Activated effector memory CD4-positive, alpha-beta T cell treated with Interleukin-2 at 50 U/mL for 16 hours (primary cell): ENCODE measurements at places on chromosomes 6 and 20.

- DNase-seq: no peak
Observed at GRCh38 chr20:61253640-61254511, 1.8 kb downstream of the CDH4 start.

- DNase-seq: no peak
Observed at GRCh38 chr20:37737826-37738420, 44.1 kb downstream of the CTNNBL1 start.

DNA sequence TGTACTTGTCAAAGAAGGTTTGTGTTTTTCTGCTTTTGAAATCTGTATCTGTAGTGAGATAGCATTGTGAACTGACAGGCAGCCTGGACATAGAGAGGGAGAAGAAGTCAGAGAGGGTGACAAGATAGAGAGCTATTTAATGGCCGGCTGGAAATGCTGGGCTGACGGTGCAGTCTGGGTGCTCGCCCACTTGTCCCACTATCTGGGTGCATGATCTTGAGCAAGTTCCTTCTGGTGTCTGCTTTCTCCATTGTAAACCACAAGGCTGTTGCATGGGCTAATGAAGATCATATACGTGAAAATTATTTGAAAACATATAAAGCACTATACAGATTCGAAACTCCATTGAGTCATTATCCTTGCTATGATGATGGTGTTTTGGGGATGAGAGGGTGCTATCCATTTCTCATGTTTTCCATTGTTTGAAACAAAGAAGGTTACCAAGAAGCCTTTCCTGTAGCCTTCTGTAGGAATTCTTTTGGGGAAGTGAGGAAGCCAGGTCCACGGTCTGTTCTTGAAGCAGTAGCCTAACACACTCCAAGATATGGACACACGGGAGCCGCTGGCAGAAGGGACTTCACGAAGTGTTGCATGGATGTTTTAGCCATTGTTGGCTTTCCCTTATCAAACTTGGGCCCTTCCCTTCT lies 18.4 kb downstream of the CD83 start:
- no peak for DNase-seq

- DNase-seq: no peak
Observed at GRCh38 chr6:19434065-19434464, 403.1 kb upstream of the ID4 start.

GRCh38 chr20:34112600-34113101 lies 608 bp upstream of the EIF2S2 start:
- no peak for DNase-seq

- DNase-seq: no peak
Observed at GRCh38 chr6:13462458-13463327, 24.7 kb downstream of the GFOD1 start.

- no peak for DNase-seq
Observed at GRCh38 chr6:17281100-17281496, at the start of gene RBM24. Gene RBM24, plus strand, starts transcription at chr6:17281361. Its CDS starts 221 bp downstream, at chr6:17281582.

GRCh38 chr6:148296771-148297170 lies 45.9 kb upstream of the SASH1 start:
- no peak for DNase-seq

- no peak for DNase-seq
Observed at GRCh38 chr20:346640-347316, at the start of gene NRSN2. Gene NRSN2, plus strand, starts transcription at chr20:347111. Its CDS starts 2,533 bp downstream, at chr20:349644.

- no peak for DNase-seq
Observed at GRCh38 chr6:148814082-148814790, 67.4 kb downstream of the UST start.

DNA sequence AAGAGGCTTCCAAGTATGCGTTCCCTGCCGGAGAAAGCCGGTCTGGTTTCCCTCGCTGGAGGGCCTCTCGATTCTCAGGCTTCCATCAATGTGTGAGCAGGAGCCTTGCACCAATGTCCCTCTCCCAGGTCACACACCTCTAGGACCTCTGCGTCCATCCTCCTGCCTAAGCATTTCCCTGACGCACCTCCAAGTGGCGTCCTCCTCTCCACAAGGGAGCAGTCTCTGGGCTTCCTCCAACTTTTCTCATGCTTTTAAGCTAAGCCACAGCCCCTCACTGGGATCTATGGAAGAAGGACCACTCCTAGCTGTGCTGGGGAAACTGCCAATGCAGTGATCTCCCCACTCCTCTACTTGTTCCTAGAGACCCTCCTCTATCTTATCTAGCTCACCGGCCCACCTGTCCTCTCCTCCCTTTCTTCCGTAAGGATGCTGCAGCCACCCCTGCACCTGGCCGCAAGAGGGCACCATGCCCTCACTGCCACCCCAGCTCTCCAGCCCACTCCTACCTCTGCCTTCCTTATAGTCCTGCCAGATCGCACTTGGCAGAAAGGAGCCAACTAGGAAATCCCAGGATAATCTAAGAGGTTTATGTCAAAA lies 258.7 kb downstream of the LRFN2 start:
- DNase-seq: no peak

DNA sequence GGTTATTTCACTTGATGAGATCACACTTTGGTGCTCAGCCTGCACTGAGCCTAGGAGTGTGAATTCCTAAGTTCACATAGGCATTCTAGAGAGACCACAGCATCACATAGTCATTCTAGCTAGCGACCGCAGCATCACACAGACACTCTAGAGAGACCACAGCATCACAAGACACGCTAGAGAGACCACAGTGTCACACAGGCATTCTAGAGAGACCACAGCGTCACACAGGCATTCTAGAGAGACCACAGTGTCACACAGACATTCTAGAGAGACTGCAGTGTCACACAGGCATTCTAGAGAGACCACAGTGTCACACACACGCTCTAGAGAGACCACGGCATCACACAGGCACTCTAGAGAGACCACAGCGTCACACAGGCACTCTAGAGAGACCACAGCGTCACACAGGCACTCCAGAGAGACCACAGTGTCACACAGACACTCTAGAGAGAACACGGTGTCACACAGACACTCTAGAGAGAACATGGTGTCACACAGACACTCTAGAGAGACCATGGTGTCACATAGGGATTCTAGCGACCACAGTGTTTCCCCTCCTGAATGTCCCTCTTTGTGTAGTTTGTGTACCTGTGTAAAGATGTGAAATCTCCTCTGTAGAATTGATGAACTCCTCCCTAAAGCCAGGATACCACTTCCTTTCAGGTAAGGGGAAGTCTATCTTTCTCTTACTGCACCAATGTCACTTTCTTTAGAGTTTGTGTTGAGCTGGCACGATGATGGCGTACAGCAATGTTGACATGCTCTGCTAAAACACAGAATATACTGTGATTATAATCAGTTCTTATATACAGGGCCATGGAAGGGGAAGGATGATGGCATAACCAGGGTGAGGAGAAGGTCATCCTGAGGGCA lies 169.4 kb downstream of the ZDHHC14 start:
- peak; percentile 10 for DNase-seq

DNA sequence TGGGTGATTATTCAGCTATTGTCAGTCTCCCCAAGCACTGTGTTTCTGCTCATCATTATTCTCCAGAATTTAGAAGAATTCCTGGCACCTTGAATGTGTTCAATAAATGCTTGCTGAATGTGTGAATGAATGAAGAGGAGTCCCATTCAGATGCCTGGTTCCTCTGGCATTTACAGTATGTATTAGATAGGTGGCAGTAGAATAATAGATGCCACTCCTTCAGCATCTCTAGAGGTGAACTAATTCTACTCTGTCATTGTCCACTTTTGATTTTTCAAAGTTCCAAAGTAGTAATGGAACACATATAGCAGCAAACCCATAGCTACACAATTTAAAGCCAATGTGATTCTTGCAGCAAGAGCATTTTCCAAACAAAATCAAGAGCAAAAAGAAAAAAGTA lies 118.9 kb upstream of the CEP162 start:
- no peak for DNase-seq

DNA sequence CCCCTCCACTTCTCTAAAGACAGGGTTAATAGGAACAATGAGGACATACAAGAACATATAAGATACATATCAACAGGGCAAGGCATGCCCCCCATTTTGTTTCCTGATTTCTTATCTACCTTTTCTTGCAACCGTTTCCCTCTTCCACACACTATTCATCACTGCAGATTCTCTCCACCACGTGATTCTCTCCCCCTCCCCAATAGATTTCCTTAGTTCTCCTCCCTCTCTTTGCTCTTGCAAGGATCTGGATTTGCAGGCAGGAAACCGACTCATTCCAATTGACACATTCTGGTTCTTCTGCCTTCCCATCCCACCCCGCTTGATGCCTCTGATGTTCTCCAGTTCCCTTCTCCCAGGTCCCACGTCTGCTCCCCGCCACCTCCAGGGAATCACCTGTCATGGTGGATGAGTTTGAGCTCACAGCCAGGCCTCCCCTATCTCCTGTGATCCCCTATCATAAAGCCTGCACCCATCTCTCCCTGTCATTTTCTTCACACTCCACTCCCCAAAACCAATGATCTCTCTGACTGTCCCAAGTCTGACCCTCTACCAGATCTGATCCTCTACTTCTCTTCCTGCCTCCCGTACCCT lies 7.5 kb downstream of the GABBR1 start:
- no peak for DNase-seq

GRCh38 chr6:1438471-1438881 lies 49.1 kb downstream of the FOXF2 start:
- no peak for DNase-seq

- no peak for DNase-seq
Observed at GRCh38 chr6:47075168-47075567, 33.0 kb upstream of the ADGRF1 start.

- DNase-seq: no peak
Observed at GRCh38 chr6:133939778-133940667, 13.0 kb upstream of the TBPL1 start.

DNA sequence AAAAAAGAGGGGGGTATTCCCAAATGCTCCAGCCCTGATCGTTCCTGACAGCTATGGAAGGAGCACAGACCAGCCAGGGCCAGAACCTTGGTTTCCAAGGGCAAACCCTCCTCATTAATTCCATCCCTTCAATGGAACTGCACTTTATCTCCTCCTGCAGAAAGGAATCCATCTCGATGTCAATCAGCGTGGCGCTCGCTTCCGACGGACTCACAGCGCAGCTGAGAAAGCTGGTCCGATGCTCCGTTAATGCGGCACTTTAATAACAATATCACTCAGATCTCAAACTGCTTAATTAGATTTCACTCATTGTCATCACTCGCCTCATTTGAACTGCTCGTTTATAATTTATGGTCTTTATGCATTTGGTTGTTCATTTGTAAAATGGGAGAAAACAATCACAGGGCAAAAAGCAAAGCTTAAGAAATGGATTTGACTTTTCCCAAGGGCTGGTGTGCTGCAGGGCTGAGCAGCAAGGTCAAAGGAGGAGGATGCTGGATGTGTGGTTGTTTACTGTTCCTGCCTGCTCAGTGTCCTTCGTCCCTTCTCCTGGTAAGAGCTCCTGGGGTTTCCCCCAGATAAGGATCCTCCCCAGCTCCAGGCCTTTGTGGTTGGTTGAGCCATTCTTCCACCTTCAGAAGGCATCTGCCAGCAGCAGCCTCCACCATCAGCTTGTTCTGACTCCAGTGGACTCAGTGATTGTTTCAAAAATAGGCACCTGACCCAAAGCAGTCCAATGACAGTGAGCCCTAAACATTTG lies 152.7 kb downstream of the ANKRD60 start:
- DNase-seq: no peak

DNA sequence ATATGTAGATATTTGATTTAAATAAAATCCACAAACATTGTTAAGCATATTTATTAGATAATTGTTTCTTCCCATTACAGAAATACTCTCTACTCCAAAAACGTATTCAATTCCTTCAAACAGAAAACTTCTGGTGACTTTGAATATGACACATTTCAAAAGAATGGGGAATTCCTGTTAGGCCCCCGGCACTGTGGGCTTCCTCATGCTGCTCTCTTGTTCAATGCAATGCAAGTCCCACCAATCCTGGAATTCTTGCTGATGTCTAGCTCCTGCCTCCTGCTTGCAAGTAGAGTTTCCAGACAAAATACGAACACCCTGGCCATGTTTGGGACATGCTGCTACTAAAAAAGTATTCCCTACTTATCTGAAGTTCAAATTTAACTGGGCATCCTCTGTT lies 544.1 kb downstream of the QKI start:
- DNase-seq: no peak

DNA sequence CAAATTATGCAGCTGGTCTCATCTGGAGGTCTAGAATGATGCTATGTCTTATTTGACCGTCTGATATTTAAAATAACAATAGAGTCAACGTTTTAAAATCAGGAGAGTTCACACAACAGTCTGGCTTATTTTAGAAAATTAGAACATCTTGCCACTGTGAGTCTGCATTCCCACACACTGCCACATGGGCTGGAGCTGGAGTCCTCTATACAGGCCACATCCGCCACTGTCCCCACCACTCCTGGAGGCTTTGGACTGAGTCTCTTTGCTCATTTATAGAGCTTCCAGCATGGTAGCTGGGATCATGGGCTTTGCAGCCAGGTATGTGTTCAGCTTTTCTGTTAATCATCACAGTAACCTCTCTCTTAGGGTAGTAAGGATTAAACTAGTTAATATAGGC lies 68.8 kb upstream of the ZNFX1 start:
- DNase-seq: no peak

GRCh38 chr20:805713-806112 lies 27.8 kb upstream of the FAM110A start:
- DNase-seq: no peak

- no peak for DNase-seq
Observed at GRCh38 chr6:163711615-163712565, 297.4 kb downstream of the QKI start.

DNA sequence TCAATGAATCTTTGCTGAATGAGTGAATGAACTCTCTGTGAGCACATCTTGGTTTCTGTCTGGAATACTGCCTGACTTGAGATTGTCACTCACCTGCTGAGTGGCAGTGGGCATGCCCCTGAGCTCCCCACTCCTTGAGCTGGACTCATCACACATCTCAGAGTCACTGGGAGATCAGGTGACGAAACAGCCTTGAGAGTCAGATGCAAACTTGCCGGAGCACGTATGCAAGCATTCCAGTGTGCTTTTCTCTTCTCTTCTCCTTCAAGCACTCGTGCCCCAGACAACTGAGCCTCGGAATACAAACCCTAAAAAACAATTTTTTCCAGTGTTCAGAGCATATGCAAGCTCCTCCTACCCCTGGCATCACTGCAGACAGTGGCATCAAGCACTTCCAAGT lies 9.4 kb upstream of the BMP7 start:
- no peak for DNase-seq

DNA sequence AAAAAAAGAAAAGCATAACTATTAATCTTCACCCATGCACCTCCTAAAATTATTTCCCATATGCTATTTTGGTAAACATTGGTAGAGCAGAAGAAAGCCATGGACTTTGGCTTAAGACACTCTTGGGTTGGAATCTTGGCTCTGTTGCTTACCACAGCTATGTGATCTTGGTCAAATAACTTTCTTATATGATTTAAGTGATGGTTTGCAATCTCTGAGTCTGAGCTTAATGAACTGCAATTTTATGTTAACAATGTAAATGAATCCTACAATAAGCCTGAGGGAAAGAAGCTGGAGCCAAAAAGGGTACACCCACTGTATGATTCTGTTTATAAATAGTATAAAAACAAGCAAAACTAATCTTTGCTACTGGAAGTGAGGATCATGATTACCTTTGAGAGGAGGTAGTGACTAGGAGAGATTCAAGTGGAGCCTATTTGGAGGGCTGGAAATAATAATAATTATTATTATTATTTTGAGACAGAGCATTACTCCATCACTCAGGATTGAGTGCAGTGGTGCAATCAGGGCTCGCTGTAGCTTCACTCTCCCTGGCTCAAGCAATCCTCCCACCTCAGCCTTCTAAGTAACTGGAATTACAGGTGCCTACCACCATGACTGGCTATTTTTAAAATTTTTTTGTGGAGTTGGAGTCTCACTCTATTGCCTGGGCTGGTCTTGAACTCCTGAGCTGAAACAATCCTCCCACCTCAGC lies 34.5 kb downstream of the ABRACL start:
- no peak for DNase-seq

GRCh38 chr20:63753381-63753780 lies 13.8 kb downstream of the SLC2A4RG start:
- no peak for DNase-seq

- DNase-seq: no peak
Observed at GRCh38 chr20:4779616-4780015, 57.9 kb downstream of the PRND start.
